ENCODE measurements at places on chromosomes 4 and X. TPM values are rescaled to one million over a fixed set of nuclear protein-coding genes. Genes with fewer than 3 reads are reported as not detected.

Gene VCX3B
- 0.38 TPM for total RNA-seq

Gene HERC5
- 6.5 TPM for total RNA-seq

Gene AFF1
- 187 TPM for total RNA-seq

Gene NR3C2
- 43.4 TPM for total RNA-seq

Gene ARX
- 0.31 TPM for total RNA-seq

Gene ELF4
- 18.0 TPM for total RNA-seq

Gene SSX2B
- not detected for total RNA-seq

Gene DCAF8L2
- total RNA-seq, result not detected

Gene MAP3K15
- total RNA-seq, result 3.7 TPM

Gene ZFYVE28
- 18.9 TPM for total RNA-seq

Gene APLN
- total RNA-seq, result 0.31 TPM

Gene UGT2B17
- 0.38 TPM for total RNA-seq

Gene SMIM43
- total RNA-seq, result not detected

Gene TMEM271
- not detected for total RNA-seq

Gene ADAMTS3
- total RNA-seq, result 4.2 TPM

Gene HTRA3
- total RNA-seq, result 1.7 TPM

Gene GLUD2
- 2.6 TPM for total RNA-seq

Gene SCRG1
- total RNA-seq, result 1.6 TPM

Gene CACNA1F
- total RNA-seq, result 0.25 TPM

Gene FAAH2
- total RNA-seq, result 17.0 TPM

Gene BMP3
- 0.28 TPM for total RNA-seq

Gene BEND4
- total RNA-seq, result 0.22 TPM

Gene RAB9B
- total RNA-seq, result 1.1 TPM

Gene HSFX4
- not detected for total RNA-seq

Gene CYLC1
- not detected for total RNA-seq

Gene TDO2
- total RNA-seq, result 1.3 TPM

Gene DGAT2L6
- total RNA-seq, result not detected

Gene LUZP4
- total RNA-seq, result not detected

Gene FGFBP2
- total RNA-seq, result 0.72 TPM

Gene CYSLTR1
- 5.5 TPM for total RNA-seq

Gene RHOXF2B
- total RNA-seq, result not detected

Gene TEX13D
- not detected for total RNA-seq

Measured in kidney (tissue), 22 donors.